AG09309 (cell line): ENCODE measurements at places on chromosomes 1 and 21.

GRCh38 chr1:186494832-186495271 is 33.9 kb upstream of the PDC start:
- no peak for DNase-seq

DNA sequence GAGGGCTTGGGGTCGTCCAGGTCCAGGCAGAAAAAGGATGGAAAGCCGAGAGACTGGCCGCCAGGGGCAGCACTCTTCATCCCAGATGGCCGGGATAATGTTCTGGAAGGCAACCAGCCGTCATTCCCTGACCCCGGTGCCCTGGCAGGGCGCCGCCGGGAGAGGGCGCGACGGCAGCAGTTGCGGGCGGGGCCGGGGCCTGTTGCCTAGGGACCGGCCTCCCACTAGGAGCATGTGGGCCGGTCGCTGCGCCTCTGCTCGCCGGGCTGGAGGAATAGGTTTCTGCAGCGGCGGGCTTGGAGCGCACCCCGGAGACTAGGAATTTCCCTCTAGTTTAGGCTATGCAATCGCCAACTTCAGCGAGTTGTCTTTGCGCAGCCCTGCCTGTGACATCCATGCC is 11.0 kb downstream of the DMRTB1 start:
- DNase-seq, result peak; percentile 13

DNA sequence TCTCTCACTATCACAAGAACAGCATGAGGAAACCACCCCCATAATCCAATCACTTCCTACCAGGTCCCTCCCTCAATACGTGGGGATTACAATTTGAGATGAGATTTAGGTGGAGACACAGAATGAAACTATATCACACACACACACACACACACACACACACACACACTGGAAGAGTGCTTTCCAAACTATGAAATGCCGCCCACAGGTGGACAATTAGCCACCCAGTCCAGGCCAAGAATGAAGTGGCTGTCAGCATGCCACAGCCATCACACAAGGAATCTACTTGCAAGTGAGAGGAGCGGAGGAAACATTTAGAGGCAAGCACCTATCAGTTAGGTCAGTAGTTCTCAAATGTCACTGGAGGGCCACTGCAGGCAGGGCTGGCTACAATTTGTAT is 105.4 kb upstream of the HOOK1 start:
- DNase-seq, result no peak

- DNase-seq, result no peak
These were observed 10.1 kb upstream of the ERICH3 start for GRCh38 chr1:74683656-74684055.

- no peak for DNase-seq
These were observed 17.6 kb upstream of the PEX10 start for GRCh38 chr1:2429780-2430591.

- no peak for DNase-seq
These were observed 13.0 kb downstream of the DHRS3 start for GRCh38 chr1:12604986-12605385.

DNA sequence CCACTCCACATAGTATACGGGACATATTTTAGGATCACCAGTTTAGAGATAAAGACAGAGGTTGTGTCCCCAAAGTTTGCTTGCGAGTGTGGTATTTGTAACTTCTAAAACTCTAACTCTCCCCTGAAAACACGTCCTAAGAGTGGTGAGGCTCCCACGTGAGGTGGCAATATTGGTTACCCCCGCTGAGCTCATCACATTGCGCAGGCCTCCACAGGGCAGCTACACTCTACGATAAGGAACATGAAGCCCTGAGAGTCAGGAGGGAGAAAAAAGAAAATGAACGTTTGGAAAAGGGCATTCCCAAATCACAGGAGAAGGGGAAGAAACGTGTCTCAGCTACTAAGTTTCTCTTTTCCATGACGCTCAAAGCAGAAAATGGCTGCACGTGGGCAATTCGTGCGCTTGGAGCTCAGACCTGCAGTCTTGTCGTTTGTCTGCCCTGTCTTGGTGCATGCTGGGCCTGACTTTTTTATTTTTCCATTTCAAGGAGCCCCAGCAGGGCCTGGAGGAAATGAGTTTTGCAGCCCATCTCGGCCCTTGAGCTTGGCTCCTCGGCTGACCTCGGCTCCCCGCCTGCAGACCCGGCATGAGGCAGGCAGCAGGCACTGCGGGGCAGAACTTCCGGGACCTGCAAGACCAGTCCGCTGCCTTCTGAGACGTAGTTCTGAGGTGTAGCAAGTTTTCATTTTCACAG is 25.7 kb downstream of the ERG start:
- no peak for DNase-seq

- no peak for DNase-seq
These were observed 6.3 kb downstream of the BACH1 start for GRCh38 chr21:29305068-29305467.

GRCh38 chr1:22048351-22049192 is 3.9 kb upstream of the CDC42 start:
- no peak for DNase-seq

GRCh38 chr1:202578001-202578504 is 132.2 kb downstream of the SYT2 start:
- DNase-seq, result no peak

DNA sequence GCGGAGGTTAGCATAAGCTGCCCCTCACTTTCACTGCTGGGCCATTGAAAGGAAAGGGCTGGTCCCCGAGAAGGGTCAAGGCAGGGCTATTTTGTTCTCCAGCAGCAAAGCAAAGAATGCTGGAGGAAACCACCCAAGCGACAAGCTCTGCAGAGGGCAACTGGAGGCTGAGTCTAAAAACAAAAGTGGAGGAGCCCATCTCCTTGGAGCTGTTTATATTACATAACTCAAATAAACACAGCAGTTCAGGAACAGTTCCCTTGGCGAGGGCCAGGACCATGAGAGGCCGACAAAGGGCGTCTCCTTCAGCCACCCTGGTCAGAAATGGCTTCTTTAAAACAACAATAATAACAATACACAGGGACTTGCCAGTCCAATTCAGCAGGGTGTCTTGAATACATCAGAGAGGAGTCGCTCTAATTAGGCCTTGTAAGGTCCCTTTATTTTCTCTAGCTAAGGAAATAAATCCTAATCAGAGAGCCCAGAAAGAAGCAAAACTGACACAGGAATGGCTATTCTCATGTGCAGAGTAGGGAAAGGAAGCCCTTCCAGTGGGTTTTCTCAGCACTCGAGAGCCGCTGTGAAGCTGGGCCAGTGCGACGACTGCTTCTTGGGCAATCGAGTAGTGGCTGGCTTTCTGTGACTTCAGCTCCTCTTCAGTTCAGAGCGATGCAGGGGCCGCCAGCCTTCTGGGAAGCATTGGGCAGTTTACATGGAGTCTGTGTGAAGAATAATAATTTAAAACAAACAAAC is 57.0 kb upstream of the TARBP1 start:
- DNase-seq, result no peak

- no peak for DNase-seq
These were observed 63.4 kb upstream of the TARBP1 start for GRCh38 chr1:234542211-234542850.

- DNase-seq, result no peak
These were observed 320.2 kb downstream of the PTPRC start for GRCh38 chr1:198959032-198959431.

DNA sequence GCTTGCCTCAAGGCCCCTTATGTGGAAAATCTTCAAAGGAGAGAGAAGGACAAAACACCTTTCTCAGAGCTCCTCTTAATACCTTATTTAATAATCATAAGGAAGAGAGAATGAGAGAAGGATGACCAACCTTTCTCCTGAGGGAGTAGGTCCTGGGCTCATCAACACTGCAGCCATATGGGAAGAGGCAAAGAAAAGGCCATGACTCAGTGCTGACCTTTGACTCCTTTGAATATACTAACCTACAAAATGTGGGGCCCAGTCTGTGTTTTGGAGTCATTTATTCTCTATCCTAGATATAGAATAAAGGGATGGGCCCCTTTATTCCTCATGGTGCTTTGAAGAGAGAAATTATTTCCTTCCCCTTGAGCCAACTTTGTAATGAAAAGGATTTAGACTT is 38.3 kb downstream of the CAMSAP2 start:
- no peak for DNase-seq

- no peak for DNase-seq
These were observed 5.6 kb upstream of the S100A7 start for GRCh38 chr1:153465811-153466636.

GRCh38 chr1:84116558-84116957 is 27.5 kb upstream of the PRKACB start:
- DNase-seq, result no peak

DNA sequence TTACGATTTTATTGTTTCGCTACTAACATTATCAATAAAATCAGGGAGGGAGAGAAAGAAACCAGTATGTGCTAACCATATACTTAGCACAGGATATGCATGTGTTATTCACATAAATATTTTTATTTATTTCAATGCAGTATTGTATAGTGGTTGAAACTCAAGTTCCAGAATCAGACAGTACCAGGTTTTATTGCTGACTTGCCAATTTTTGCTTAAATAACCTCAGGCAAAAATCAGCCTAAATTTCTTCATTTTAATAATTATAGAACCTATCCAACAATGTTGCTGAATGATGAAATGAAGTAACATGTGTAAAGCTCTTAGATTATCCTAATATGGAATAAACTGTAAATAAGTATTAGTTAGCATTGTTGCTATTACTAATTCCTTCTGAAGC is 61.4 kb upstream of the LRRC7 start:
- no peak for DNase-seq

- no peak for DNase-seq
These were observed 42.0 kb downstream of the ADSS2 start for GRCh38 chr1:244409701-244410100.
